ENCODE measurements at places on chromosomes 16 and 17.
A peak's percentile ranks its signal among the peaks of the same experiment; 100 is the strongest.

DNA sequence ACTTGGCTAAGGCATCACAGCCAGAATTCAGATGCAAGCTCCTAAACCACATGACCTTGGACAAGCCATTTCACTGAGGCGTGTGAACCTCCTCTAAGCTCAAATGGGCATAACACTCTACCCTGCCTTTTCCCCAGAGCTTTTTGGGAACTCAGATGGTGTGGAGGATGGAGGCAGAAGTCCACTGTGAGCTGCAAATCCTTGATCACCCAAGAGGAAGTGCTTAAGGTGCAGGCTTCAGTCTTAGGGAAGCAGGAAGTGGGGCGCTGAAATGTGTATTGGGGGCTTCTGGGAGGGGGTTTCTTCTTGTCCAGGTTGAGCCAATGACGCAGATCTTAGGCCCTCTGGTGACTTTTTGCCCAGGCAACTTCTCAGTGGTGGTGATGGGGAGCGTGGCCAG lies 12.9 kb downstream of the CIITA start:
- DNase-seq, result no peak

DNA sequence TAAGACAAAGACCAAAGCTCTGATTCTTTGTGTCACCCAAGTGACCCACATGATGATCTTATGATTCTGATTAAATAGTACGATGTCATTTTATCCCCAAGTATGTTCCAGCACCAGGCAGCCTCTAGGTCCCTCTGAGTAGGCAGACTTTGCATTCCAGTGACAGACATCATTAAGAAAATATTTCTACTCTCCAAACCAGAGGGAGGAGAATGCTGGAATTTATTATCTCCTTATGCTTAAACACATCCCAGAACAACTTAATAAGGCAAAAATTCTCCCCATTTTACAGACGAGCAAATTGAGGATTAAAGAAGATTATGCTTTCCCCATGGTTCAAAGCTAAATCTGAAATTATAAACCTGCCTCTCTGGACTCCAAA lies 192.8 kb upstream of the CDH11 start:
- no peak for DNase-seq

- no peak for DNase-seq
Measured at GRCh38 chr16:57563487-57563750, 21.0 kb downstream of the ADGRG5 start.

GRCh38 chr16:50916040-50916439 lies 174.2 kb downstream of the CYLD start:
- no peak for DNase-seq

DNA sequence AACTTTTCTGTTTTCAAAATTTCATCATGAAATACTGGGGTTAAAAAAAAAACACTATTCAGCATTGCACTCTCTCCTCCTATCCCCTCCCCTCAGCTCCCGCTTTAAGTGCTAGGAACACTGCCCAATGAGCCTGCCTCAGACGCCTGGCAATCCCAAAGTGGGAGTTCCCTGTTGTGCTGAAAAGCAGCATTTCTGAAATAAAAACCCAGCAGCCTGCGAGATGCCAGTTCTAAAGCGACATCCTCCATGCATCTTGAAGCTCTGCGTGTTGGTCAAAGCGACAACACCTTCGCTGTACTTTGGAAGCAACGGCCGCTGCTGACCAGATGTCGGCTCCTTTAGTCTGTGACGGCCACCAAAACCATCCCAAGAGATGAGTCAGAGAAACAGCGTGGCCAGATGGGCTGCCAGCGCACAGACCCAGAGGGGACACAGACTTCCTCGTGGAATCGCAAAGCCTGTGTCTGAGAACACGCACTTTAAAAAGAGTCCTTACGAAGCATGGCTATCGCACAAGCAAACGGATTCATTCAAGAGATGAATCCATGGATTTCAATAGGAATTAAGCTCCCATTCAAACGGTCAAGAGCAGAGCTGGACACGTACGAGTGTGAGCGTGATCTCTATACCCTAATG lies 32.8 kb downstream of the FBXO31 start:
- no peak for DNase-seq

DNA sequence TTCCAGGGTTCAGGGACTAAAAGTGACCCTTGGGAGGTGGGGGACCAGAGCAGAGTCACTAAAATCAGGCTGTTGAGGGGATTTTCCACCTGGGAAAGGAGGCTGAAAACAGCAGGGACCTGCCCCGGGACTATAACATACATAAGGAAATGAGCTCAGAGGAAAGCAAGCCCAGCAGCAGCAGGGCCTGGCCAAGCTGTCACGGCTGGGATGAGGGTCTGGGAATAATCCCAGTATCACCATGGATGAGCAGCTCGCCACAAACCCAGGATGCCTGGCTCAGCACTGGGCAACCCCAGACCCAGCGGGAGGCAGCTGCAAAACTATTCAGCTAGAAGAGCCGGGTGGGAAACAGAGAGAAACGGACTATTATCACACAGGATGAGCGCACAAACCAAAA lies 72.4 kb downstream of the RPH3AL start:
- no peak for DNase-seq

GRCh38 chr17:68792873-68793272 lies 162.3 kb downstream of the ABCA8 start:
- no peak for DNase-seq

DNA sequence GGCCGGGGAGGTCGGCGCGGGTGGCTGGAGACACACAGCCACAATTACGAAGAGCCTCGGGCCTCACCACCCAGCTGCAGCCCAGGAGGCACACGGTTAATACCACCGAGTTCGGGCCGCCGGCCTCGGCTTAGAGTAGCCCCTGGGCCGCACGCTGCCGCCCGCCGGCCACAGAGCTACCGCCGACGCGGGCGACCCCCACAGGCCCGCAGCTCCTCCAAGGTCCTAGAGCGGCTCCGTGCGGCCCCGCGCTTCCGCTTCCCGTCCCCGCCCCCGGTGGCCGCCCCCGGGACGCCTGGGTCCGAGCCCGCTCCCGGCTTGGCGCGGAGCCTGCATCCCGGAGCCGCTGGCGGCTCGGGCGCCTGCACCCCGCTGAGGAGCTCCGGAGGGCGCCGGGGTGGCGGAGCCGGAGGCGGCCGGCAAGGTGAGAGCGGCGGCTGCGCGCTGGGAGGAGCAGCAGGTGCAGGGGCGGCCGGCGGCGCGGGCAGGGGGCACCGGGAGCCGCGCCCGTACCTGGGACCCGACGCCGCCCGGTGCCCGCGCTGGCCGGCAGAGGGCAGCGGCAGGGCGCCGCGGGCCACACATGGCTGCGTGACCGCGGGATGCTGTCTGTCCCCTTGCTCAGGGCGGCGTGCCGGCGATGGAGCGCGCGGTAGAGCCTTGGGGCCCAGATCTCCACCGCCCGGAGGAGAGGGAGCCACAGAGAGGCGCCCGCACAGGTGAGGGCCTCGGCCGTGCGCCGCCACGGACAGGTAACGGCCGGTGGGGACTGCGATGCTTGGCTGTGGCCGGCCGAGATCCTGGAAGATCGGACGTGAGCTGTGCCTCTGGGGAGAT lies at the start of gene ZNF48:
TSS of gene ZNF48 (plus strand) at position 266 of the 837 bp plus-strand sequence. CDS start at position 641, 375 bp downstream.
- DNase-seq, result peak; percentile 92

DNA sequence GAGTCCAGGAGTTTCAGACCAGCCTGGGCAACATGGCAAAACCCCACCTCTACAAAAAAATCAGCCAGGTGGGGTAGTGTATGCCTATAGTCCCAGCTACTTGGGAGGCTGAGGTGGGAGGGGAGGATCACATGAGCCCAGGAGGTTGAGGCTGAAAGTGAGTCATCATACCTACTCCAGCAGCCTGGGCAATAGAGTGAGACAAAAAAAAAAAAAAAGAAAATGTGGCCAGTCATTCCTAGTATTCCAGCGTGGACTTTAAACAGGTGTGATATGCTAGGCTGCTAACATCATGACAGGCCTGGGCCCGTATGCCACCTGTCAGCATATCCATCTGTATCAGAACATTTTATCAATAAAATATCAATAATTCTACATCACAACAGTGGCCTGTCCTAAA lies 143.3 kb downstream of the AATF start:
- DNase-seq, result no peak

DNA sequence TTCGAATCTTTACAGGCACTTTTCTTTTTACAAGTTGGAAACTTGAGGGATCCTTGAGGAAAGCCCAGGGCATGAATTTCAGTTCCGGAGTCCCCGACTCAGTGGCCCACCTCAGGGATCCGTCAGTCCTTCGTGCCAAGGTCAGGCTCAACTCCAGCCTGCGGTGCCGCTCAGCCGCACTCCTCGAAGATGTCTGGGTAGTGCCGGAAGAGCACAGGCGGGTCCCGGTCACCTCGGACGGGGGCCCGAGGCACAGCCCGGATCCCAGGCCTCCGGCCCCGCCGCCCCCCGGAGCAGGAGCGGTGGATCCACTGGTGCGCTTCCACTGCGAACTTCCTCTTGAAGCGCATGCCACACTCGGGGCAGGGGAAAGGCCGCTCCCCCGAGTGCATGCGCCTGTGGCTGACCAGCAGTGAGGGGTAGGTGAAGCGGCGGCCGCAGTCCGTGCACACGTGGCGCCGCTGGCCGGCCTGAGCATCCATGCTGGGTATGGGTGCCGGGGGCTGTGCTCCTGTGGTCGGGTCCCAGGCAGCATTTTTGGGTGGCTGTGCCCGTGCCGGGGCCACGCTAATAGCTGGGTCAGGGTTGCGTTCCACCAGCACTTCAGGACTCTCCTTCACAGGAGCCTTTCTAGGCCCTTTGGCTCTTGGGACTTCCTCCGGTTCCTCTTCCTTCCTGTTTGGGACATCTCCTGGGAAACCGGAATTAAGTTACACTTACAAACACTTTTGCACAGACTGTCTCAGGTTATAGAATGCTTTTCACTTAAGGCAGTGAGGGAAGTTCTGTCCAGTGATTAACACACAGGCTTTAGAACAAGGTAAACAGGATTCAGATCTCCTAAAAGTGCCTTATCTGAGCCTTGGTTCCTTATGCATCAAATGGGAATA lies 1.5 kb downstream of the ZNF688 start:
- no peak for DNase-seq

DNA sequence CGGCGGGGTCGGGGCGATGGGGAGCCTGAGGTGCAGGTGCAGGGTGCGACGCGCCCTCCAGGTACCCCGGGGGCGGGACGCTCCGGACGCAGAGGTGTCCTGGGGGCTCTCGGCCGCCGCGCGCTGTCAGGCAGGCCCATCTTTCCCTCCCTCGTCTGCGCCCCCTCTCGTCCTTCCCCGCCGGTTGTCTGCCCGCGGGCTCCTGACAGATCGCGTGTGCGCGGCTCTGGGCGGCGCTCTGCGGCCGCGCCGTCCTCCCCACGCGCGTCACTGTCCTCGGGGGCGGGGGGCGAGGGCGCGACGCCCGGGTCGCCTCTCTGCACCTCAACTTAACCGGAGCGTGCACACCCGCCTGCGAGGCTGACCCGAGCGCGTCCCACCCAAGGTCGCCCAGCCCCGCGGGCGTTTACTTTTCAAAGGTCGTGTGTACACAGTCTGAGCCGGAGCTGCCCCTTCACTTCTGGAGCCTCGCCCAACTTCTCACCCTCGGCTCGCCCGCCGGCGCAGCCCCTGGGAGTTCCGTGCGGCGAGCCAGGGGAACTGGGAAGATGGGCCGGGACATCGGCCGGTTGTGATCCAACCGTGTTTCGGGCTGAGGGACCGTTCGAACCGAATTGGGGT lies 512 bp downstream of the AKAP1 start:
- DNase-seq, result peak; percentile 70

GRCh38 chr17:43584666-43585102 lies 38.5 kb upstream of the ETV4 start:
- no peak for DNase-seq

- DNase-seq, result no peak
Measured at GRCh38 chr16:7397901-7398300, 65.3 kb downstream of the RBFOX1 start.

- DNase-seq, result peak; percentile 68
Measured at GRCh38 chr16:56874800-56875199, 9.8 kb downstream of the SLC12A3 start.

DNA sequence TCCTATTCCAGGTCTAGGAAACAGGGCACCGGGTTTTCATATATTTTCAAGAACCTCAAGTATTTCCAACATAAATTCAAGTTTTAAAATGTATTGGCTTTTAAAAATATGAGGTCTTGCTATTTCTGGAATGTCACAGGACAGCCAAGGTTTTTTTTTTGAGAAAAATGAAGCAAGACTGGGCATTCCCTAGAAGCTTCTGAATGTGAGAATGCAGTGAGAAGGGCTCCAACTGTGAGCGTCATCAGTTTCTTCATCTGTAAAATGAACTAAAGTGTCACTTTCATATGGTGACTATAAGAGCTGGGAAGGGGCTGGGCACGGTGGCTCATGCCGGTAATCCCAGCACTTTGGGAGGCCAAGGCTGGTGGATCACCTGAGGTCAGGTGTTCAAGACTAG lies 455.8 kb upstream of the MAF start:
- no peak for DNase-seq

DNA sequence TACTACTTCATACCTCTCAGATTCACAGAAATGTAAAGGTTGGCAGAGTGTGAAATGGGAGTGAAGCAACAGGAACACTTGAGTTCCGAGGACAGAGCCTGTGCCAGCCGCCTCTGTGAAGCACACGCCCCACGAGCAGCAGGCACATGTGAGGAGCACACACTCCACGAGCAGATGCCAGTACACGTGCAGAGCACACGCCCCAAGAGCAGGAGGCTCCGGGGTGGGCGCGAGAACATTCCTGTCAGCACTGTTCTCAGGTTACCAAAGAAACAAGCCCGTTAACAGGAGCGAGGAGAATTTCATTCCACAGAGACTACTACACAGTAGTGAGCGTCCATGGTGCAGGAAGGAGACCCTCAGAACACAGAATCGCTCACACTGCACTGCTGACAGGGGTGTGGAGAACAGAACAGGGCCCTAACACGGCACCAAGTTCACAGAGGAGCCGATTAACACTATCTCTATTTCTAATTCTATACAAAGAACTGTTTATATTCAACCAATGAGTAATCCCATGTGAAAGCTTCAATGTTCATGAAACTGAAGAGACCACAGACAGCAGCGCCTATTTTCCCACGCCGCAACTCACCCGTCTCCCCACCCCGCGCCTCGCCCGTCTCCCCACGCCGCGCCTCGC lies 40.1 kb downstream of the KLHDC4 start:
- DNase-seq, result no peak

DNA sequence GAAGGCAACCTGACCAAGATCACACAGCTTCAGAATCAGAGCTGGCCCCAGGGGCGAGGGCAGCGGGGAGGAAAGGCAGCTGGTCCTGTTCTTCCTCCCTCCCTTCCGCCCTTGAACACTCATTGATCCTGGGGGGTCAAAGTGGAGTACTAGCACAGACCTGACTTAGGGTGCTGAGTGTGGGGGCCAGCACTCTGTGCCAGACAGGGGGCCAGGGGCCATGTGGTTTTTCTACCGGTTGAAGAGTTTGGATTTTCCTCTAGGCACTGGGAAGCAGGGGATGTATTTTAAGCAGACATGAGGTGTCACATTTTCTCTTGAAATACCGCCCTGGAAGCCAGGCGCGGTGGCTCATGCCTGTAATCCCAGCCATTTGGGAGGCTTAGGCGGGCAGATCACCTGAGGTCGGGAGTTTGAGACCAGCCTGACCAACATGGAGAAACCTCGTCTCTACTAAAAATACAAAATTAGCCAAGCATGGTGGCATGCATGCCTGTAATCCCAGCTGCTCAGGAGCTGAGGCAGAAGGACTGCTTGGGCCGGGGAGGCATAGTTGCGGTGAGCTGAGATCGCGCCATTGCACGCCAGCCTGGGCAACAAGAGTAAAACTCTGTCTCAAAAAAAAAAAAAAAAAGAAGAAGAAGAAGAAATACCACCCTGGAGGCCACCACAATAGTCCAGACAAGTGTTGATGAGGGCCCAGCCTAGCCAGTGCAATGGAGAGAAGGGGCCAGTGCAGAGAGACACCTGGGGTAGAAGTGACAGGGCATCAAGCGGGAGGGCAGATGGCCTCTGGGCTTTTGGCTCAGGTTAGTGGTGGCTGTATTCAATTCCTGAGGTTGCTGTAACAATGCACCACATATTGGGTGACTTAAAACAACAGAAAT lies 15.3 kb downstream of the OSBPL7 start:
- no peak for DNase-seq
